Activated CD4-positive, alpha-beta T cell treated with anti-CD3 and anti-CD28 coated beads, Interleukin-10, Interleukin-2, amounts not matched to agents 100 ng/mL and 50 ng/mL, durations not matched to agents 16 hours and 8 hours (primary cell): ENCODE measurements at places on chromosomes 6 and 20.

- no peak for DNase-seq
Measured at GRCh38 chr6:11392778-11393507, 144.6 kb upstream of the TMEM170B start.

GRCh38 chr20:34861386-34862084 is 11.1 kb downstream of the GGT7 start:
- DNase-seq: no peak

- DNase-seq: no peak
Measured at GRCh38 chr6:36323062-36323461, 13.6 kb downstream of the BNIP5 start.

GRCh38 chr6:82458705-82459104 is 95.1 kb downstream of the TPBG start:
- DNase-seq: no peak

DNA sequence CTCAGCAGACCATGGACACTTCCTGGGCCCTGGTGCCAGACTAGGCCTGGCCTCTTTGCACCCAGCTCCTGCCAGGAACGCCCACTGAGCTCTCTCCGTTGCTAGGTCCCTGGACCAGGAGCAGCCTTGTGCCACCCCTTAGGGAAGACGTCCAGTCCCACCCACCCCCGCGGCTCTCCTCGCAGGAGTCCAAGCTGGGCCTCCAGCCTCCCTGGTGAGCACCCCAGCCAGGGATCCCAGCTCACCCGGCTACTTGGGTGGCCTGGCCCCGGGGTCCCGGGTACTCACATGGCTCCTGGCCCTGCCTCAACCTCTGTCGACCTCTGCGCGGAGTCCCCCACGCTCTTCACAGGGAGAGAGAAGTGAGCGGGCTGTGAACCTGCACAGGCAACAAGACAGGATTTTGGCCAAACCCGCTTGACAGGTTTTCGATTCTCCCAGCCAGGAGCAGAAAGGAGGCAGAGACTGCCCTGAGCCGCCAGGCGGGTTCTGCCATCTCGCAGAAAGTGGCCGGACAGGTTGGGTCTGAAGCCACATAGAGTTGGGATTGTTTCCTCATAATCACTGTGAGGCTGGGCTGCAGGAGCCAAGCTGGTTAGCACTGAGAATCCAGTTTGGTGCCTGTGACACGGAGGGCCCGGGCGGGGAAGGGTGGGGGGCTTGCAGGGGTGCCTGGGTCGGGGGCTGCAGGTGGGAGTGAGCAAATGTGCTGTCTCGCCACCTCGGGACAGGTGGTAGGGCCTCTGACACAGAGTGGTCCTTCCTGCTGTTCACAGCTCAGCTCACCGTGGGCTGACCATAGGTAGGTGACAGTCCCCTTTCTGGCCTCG is at the start of gene RBBP8NL:
RBBP8NL (minus strand) TSS at position 368 of the 830 bp plus-strand sequence. CDS start 7,892 bp downstream, outside the sequence.
- DNase-seq: no peak

DNA sequence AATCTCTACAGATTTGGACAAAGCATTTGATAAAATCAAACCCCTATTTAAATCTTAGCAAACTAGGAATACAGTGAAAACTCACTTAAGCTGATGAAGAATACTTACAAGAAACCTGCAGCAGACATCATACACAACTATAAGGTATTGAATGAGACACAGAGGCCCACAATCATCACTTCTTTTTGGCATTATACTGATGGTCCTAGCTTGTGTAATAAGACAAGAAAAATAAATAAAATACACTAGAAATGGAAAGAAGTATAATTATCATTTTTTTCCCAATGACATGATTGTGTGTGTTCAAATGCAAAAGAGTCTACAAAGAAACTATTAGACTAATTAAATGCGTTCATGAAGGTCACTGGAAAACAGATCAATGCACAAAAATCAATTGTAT is 8.8 kb upstream of the OR2B6 start:
- no peak for DNase-seq

- no peak for DNase-seq
Measured at GRCh38 chr20:23162887-23163286, 76.8 kb upstream of the CD93 start.

DNA sequence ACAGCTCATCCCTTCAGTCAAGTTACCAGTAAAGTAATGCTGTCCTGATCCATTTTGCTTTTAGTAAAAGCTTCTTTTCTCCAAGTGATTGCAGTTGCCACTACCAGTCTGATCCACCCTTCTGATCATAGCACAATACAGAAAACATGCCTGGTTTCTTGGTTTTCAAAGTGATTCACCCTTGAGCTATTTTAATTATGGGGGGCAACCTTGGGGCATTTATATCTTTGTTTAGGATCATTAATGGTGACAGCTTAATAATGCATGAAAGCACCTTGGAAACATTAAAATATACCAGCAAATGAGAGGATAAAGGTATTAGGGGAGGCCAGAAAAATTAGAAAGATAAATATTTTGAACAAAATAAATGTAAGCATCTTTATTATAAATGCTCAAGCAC is 38.4 kb downstream of the LRRC1 start:
- no peak for DNase-seq

GRCh38 chr20:38112930-38113294 is 52.2 kb downstream of the TGM2 start:
- DNase-seq: no peak

DNA sequence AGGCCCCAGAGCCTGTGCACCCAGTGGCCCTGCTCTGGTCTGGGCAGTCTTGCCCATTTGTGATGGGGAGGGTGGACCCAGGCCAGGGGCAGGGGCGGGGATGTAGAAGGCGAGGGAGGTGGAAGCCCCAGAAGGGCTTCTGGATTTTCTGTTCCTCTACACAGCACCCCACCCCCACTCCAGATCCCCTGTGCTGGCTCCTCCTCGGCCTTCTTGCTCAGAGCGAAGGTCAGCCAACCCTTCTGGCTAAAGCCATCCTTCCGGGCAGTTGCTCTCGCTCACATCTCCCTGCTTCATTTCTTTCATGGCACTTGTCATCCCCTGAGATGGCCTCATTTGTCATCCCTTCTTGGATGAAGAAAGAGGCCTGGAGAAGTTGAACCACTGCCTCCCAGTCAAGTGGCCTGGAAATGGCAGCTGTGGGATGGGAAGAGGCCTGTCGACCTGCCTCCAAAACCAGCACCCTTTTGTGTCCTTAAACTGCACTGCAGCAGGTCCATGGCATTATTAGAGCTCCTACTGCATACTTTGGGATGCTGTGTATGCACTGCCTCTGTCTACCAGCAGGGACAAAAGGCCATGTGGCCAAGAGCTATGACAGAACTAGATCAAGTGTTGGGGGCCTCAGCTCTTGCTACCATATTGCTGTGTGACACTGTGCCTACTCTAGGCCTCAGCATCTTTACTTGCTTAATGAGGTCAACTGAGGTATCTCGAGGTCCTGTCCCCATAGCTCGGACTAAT is 19.9 kb downstream of the PEDS1 start:
- DNase-seq: no peak
